ENCODE measurements at places on chromosomes 5 and 9.

DNA sequence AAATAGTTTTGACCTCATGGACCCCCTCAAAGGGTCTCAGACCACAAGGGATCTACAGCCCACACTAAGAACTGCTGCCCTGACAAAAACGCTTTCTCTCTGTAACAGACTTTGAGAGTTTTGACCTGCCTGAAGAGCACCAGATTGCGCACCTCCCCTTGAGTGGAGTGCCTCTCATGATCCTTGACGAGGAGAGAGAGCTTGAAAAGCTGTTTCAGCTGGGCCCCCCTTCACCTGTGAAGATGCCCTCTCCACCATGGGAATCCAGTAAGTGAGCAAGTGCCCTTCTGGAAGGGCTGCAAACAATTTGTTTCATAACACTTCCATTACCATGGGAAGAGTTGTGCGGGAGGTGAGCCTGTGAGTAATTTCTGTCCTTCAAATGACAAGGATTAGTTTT is 6.0 kb downstream of the PTTG1 start:
- no peak for DNase-seq

DNA sequence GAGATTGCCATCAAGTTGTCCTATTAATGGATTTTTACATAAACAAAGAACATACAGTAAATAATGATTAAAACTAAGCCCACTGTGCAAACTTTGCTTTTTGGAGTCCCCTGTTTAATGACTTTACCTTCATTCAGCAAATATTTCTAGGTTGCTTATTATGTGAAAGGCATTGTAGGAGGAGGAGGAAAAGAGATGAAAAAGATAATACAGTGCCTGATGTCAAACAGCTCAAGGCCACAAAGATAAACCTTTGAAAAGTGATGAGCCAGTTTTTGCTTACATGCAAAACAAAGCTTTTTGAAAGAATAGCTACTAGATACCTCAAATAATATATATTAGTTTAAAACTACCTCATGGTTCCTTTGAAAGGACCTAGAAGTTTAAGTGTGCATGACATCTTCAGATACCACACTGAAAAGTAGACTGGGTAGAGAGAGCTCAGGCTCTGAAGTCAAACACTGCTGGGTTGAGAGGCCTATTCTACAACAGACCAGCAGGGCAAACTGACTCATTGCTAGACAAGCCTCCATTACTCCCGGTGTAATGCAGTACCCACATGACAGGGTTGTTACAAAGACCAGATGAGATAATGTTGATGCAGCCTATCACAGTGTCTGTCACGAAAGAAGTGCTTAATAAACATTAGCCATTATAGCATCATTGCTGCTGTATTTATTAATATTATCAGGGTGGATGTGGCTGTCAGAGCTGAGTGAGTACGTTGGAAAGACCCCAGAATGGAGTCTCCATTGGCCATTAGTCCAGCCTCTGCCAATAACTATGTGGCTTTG is 11.8 kb downstream of the DEPDC1B start:
- DNase-seq = no peak

DNA sequence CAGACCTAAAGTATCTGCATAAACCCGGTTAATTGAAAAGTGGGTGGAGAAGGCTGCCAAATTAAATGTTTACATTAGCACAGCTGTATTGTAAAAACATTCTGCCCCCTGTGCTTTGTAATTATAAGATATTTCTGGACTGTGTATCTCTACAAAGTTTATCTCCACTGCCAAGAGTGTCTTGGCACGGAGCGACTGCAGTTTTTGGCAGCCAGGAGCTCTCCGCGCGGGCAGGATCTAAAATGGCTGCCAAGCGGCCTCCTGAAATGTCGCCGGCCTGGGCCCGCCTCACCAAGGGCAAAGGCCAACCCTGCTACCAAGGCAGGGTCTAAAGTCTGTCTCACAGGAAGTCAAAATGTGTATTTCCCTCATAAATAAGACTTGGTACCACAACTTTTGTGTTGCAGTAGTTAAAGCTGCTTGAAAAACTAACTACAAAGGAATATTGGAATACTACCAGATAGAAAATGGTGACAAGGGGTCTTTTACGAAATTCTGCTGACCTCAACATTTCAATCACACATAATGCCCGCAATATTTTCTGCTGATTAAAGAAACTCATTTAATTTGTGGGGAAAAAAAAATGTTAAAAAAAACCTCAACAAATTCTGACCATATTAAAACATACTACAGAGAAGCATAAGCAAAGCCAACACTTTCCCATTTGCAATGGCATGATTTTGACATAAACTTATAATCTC is 110.4 kb downstream of the NFIB start:
- no peak for DNase-seq

GRCh38 chr5:41863871-41864486 is 6.2 kb downstream of the OXCT1 start:
- no peak for DNase-seq

DNA sequence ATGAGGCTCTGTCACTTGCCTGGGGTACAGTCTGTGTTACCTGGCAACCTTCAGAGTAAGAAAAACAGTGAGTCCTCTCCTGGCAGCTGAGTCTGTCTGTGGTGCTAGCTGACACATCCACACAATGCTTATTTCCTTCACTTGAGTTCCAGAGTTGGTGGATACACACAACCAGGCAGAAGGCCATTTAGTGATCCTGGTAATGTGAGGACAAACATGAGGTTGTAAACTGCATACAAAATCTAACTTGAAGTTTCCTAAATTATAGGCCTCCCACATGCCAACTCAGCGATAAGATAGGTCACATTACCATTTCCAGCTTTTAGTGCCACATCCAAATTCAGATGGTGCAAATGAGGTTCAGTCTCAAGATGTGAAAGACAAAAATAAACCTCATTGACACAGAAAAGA is 125.5 kb downstream of the DCP2 start:
- no peak for DNase-seq

DNA sequence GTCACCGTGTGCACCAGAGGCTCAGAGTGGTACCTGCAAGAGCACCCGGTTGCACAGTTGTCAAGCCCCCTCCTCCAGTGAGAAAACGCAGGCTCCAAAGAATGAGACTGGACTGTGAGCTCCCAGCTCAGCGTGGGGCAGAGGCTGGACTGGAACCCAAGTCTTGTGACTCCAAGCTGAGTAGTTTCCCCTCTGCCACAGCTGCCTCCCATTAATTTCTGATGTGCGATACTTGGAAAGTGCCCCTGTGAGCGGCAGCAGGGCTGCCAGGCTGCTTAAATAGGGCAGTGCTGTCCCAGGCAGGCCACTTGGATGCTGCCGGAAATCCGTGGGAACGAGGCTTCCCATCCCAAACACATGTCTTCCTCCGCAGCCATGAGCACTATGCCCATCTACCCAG is 62.2 kb upstream of the ANGPTL2 start:
- no peak for DNase-seq

GRCh38 chr5:96506376-96506775 is 73.3 kb upstream of the PCSK1 start:
- DNase-seq = no peak

GRCh38 chr5:3103262-3103811 is 351.9 kb upstream of the IRX2 start:
- DNase-seq = no peak

- no peak for DNase-seq
Observed at GRCh38 chr5:129465776-129466344, 5.8 kb downstream of the ADAMTS19 start.

GRCh38 chr9:26159575-26160392 is 481.5 kb upstream of the TUSC1 start:
- DNase-seq = no peak

- DNase-seq = no peak
Observed at GRCh38 chr9:130215341-130216119, 43.3 kb downstream of the NCS1 start.

- no peak for DNase-seq
Observed at GRCh38 chr9:125524583-125525355, 182.2 kb downstream of the MAPKAP1 start.

DNA sequence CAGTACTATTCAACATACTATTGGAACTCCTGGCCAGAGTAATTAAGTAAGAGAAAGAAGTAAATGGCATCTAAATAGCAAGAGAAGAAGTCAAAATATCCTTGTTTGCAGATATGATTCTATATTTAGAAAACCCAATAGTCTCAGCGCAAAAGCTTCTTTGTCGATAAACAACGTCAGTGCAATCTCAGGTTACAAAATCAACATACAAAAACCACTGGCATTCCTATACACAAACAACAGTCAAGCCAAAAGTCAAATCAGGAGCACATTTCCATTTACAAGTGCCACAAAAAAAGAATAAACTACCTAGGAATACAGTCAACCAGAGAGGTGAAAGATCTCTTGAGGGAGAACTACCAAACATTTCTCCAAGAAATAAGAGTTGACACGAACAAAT is 1901.9 kb upstream of the ACO1 start:
- no peak for DNase-seq

- no peak for DNase-seq
Observed at GRCh38 chr5:119860463-119860862, 231.1 kb downstream of the FAM170A start.

- no peak for DNase-seq
Observed at GRCh38 chr5:142926549-142926948, 156.4 kb downstream of the ARHGAP26 start.

DNA sequence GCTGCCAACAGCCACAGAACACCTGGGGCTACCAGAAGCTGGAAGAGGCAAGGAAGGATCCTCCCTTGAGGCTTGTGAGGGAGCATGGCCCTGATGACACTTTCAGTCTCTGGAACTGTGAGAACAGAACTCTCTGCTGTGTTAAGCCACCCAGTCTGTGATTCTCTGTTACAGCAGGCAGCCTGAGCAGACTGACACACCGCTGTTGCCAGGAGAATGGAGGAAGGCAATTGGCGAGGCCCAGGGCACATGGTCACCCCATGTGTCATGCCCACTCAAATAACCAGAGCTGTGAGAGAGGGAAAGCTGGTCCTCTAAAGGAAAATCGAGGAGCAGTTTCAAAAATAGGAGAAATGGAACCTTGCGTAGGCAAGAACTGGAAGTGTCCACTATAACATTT is 12.0 kb upstream of the KIF4B start:
- no peak for DNase-seq

DNA sequence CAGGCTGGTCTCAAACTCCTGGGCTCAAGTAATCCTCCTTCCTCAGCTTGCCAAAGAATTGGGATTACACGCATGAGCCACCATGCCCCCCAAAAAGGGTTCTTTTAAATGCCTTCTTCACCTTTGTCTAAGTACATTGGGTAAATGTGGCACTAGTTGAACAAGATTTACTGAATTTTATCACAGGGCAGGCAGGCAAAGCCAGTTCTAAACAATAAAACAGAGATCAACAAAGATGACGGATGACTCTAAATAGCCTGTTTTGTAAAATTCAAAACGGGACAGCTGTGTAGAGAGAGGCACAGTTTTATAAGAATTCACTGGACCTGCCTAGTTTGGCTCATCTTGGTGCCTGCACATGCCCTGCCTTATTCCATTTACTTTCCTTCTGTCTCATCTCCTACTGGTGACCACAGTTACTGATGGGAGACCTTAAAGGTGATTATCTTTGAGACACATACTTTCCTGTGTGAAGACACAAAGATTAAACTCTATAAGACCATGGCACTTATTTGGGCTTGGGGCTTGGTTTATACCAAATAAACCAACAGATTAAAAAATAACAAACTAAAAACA is 149.6 kb upstream of the DMRT1 start:
- DNase-seq = no peak

DNA sequence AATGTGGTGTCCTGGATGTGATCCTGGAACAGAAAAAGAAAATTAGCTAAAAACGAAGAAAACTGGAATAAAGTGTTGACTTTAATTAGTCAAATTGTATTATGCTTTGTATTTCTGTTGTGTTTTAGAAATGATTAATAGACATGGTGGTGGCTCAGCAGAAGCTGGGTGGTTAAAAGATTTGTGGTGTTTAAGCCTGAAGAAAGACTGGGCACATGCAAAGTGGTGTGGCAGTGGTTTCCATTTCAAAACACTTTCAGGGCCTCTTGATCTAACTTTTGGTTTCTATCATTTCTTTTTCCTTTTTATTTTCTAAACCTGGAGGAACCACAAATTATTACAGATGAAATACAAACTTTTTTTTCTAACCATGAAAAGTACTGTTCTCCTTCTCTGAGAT is 44.1 kb downstream of the ADGRV1 start:
- no peak for DNase-seq

DNA sequence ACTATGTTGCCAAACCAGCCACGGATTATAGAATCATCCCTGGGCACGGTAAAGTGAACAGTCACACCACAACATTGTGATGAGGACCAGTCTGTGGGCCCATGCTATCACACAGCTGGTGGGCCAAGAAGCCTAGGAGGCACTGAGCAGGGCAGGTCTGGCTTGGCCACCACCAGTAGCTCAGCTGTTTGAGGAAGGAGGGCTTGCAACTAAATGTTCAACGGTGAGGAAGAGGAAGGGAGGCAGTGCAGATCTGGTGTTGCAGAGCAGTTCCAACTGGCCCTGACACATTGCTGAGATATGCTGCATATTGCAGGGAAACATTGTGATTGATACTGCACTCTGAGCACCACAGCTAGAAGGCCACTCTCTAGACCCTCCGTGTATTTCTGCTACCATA is 77.9 kb upstream of the ATG10 start:
- no peak for DNase-seq
